ENCODE measurements at places on chromosomes 2 and 18.
A peak's percentile ranks its signal among the peaks of the same experiment; 100 is the strongest.

DNA sequence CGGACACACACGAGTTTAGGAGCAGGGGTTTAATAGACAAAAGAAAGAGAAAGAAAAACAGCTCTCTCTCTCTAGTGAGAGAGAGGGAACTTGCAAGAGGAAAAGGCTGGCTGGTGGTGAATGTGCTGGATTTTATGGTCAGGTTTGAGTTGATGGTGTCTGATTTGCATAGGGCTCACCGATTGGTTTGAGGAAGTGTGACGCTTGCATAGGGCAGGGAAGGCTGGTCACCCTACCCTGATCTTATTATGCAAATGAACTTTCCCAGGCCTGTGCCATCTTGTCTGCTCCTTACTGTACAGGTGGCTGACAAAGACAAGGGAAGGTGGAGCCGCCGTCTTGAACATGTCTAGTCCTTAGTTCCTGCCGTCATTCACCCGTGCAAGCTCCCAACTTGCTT, 408.9 kb downstream of the RIT2 start:
- no peak for DNase-seq

- DNase-seq, result no peak
These were observed 315.0 kb downstream of the LPIN1 start for GRCh38 chr2:12061286-12062052.

DNA sequence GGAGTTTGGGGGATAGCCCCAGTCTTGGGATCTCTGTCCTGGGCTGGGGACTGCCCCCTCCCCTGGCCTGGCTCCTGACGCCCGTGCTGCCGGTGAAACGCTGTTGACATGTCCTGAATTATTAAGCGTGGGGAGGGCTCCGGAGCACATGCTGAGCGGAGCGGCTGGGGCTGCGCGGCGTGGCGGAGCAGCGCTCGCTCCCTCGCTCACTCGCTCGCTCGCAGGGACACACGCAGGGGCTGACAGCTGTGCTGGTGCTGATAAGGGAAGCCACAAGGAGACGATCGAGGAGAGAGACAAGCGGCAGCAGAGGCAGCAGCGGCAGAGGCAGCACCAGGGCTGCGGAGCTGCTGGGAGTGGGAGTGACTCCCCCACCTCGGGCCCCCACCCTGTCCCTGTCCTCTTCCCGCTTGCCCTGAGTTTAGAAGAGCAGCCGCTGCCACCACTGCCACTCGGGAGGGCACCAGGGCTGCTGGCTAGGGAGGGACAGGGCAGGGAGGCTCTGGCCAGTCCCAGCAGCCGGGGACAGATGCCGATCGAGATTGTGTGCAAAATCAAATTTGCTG, at the start of gene ASIC4:
Gene ASIC4, plus strand, starts transcription at position 287 of the 566 bp plus-strand sequence. Its CDS starts 243 bp downstream, at position 530.
- DNase-seq, result no peak

DNA sequence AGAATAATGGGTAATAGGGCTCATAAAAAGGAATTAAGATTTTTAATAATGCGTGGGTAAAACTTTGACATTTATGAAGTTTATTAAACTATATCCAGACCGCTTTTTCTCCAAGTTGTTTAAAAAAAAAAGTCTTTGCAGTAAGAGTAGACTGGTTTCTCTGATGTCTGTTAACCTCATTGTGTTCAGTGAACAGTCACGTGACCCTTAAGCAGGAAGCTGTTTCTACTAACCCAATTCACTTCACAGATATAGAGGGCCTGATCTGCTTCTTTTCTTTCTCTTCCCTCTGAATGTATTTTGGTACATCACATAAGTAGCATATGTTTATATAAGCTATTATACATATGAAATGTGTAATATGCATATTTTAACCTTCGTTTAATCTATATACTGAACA, 1011.3 kb upstream of the CELF4 start:
- DNase-seq, result no peak

DNA sequence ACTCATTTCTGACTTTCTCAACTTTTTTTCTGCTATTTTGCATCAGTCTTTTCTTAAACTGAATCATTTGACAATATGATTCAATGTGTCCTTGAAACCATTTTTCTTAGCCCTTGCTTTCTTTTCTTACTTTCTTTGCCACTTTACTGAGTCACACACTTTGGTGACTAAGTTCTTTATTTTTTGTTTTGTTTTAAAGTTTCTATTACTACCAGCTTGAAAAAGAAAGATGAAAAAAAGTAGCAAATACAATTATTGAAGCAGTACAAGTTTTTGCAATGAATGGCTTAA, 116.5 kb downstream of the DOCK10 start:
- no peak for DNase-seq

GRCh38 chr2:7427293-7428060, 510.3 kb downstream of the RNF144A start:
- peak; percentile 4 for DNase-seq

DNA sequence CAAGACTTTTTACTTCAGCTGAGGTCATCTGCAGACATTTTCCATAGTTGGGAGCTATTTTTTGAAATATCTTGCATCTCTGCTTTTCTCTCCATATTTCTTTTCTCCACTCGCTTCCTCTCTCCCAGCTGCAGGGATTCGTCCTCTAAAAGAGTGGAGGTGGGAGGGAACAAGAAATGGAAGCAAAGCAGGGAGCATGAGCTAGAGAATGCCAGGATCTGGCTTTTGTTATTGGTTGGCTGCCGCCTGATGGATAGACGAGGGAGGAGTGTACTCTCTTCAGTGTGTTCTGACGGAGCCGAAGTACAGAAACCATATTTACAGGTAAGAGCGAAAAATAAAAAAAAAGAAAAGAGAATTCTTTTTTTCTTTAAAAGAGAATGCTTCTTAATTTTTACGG, at the start of gene CSRNP3:
Gene CSRNP3, plus strand, starts transcription at position 282 of the 400 bp plus-strand sequence. CDS start 125,368 bp downstream, outside the sequence.
- peak; percentile 65 for DNase-seq
